ENCODE measurements at places on chromosomes 1 and 21. TPM values are rescaled to one million over a fixed set of nuclear protein-coding genes. Genes with fewer than 3 reads are reported as not detected.

Gene DTL
- total RNA-seq = 0.66 TPM

Gene OLFML3
- total RNA-seq = 238 TPM

Gene SLC30A10
- not detected for total RNA-seq

Gene RNF186
- not detected for total RNA-seq

Gene MLLT11
- 2.8 TPM for total RNA-seq

Gene GIPC2
- not detected for total RNA-seq

All from placental pericyte (primary cell).